GM23248 (cell line): ENCODE measurements at places on chromosomes 3 and 15.

DNA sequence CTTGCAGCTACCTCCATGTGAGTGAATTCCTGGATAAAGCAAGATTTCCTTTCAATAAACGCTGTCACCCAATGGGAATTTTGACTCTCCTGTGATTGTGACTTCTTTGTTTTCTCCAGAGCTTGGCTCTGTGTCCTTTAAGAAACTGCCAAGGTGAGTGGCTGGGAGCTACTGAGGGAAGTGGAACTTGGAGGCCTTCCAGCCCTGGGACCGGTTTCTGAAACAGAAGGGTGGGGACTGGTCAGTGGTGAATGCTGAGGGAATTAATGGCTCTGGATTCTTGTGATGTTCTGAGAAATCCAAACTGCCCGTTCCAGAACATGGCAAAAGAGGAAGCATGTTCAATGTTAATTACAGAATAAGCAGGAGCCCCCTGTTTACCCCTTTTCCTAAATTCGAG lies 41.1 kb upstream of the MYZAP start:
- no peak for DNase-seq

- peak; percentile 17 for DNase-seq
Observed at GRCh38 chr15:64582202-64582601, 121.8 kb downstream of the ZNF609 start.

DNA sequence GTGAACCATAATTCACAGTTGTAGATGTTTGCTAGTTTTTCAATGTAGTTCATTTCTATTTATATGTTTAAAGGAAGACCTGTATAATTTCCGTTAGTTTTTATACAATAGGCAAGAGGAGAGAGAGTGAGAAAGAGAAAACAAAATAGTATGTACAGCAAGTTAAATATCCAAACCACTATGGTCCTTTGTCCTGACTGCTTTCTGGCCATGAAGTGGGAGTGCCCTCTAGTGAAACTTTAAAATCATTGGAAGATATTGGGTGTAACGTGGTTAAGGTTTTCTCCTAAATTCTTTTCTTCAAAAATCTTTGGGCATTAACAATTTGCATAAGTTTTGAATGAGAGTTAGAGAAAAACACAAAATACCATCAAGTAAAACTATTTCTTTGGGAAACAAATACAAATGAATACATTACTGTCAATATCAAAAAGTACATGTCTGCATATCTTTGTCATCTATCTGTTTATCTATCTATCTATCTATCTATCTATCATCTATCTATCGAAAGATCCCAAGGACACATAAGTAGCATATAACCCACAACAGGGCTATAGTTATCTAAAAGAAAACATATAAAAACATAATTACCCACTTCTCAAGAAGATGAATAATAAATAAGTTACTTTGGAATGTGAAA lies 534.6 kb upstream of the ATP11B start:
- peak; percentile 22 for DNase-seq

GRCh38 chr15:92896561-92896960 lies 3.6 kb upstream of the CHD2 start:
- peak; percentile 57 for DNase-seq

DNA sequence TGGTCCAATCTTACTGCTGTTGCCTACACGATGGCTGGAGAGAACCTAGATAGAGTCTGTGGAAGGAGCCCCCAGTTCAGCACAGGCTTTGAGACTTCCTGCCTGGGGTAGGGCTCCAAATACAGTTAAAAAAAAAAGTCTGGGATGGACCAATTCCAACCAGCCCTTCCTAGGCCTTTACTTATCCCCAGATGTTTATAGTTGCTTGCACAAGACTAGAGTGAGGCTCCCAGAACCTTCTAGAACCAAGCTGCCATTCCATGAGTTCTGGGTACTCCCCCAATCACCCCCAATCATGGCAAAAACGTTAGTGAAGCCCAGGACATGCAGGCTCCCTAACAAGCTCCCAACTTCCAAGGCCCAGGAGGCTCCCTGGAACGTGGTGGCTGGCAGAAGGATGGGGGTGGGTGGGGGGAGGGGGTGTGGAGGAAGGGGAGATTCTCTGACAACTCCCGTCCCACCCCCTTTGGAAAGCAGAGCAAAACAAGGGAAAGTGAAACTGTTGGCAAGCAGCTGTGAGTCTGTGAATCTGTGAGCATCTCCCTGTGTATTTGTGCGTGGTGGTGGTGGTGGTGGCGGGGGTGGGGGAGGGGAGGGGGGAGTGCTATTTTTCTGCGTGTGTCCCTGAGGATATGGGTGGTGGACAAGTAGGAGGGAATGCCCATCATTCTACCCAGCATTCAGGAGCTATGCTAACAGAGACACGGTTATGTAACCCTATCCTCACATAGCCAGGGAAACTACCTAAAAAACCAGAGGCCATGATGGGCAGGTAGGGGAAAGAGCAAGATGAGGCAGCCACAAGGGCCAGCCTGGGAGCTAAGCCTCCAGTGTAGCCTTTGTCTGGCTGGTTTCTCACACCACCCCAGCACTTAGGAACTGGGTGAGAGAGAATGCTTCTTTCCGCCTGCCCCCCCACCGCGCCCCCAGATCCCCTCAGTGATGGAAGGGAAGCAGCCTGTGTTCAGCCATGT lies 2.0 kb downstream of the MST1R start:
- peak; percentile 21 for DNase-seq

- DNase-seq = peak; percentile 83
Observed at GRCh38 chr3:14203521-14204079, 25.0 kb downstream of the LSM3 start.

DNA sequence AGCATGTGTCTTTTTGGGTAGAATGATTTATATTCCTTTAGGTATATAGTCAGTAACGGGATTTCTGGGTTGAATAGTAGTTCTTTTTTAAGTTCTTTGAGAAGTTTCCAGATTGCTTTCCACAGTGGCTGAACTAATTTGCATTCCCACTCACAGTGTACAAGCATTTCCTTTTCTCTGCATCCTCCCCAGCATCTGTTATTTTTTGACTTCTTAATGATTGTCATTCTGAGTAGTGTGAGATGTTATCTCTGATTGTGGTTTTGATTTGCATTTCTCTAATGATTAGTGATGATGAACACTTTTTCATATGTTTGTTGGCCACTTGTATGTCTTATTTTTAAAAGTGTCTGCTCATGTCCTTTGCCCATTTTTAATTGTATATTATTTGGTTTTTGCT lies 337.6 kb downstream of the EFHB start:
- DNase-seq = no peak

DNA sequence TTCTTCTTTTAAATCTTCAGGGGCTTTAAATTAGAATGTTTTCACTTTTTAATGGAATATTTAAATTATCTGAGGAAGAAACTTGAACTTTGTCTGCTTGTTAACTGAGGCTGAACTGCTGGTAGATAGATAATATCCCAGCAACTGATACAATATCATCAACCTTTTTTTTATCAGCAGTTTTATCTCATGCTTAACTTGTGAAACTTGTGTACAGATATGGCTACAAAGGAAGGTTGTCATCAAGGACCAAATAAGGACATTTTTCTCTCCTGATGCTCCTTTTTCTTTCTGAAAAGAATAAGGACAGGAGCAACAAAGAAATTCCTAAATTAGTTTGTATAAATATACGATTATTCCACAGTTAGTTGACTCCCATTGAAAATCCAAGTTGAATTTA lies 66.4 kb upstream of the KBTBD8 start:
- DNase-seq = no peak
